Activated T-helper 1 cell treated with anti-CD3 and anti-CD28 coated beads, Interleukin-2, amount 50 U/mL, for 16 hours (primary cell): ENCODE measurements at places on chromosomes 2 and 18.

DNA sequence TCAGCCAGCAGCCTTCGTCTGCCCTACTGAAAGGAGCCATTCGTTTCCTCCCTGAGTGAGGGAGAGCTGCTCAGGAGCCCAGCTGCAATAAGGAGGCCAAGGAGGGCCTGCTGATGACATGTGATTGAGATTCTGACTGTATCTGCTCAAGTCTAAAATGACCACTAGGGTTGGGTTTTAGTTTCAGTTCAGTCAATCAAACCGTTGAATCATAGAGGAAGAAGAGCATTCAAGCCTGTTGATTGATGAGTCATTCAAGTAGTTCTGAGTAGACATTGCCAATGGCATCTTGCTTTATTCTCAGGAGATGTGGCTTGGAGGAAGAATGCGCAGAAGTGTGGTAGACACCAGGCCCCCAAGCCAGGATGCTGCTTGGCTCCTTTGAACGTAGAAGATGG is 19.9 kb upstream of the BCL2L11 start:
- DNase-seq: no peak

DNA sequence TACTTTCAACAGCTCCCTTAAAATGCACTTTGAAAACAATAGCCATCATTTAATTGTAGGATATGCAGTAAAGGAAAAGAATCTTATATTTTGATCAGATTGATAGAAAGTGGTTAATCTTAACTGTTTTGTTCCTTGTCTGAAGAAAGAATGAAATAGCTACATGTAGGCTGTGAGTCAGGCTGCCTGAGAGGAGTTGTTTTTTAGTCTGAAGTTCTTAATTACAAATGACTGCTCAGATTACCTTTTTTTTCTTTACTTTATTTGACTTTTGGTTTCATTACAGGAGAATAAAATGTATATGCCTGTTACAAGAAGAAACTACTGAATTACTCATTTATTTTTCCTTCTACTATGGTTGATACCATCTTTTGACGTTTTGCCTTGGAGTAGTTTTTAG is 56.8 kb downstream of the AGFG1 start:
- no peak for DNase-seq

GRCh38 chr2:145022666-145023333 is 502.9 kb upstream of the ZEB2 start:
- DNase-seq: no peak

- no peak for DNase-seq
These were observed 12.6 kb upstream of the CHN1 start for GRCh38 chr2:175017618-175018414.

- DNase-seq: no peak
These were observed 121.5 kb upstream of the CREB1 start for GRCh38 chr2:207408086-207408794.

DNA sequence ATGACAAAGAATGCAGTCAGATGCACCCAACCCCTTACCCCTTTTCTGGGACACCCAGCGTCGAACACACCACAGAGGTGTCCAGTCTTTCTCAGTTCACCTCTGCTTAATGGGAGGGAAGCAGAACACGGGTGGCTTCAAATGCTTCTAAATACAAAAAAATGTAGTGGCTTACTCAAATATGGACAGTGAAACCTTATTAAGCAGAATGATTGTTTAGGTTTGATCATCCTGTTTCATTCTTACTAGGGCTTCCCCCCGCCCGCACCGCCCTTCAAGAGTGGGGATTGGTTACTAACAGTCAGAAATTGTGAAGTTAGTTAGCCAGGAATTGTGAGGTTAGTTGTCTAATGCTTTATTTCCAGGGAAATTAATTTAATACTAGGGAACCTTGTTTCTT is 21.6 kb downstream of the ATG16L1 start:
- DNase-seq: no peak

GRCh38 chr2:49037197-49037596 is 117.1 kb downstream of the FSHR start:
- DNase-seq: no peak

DNA sequence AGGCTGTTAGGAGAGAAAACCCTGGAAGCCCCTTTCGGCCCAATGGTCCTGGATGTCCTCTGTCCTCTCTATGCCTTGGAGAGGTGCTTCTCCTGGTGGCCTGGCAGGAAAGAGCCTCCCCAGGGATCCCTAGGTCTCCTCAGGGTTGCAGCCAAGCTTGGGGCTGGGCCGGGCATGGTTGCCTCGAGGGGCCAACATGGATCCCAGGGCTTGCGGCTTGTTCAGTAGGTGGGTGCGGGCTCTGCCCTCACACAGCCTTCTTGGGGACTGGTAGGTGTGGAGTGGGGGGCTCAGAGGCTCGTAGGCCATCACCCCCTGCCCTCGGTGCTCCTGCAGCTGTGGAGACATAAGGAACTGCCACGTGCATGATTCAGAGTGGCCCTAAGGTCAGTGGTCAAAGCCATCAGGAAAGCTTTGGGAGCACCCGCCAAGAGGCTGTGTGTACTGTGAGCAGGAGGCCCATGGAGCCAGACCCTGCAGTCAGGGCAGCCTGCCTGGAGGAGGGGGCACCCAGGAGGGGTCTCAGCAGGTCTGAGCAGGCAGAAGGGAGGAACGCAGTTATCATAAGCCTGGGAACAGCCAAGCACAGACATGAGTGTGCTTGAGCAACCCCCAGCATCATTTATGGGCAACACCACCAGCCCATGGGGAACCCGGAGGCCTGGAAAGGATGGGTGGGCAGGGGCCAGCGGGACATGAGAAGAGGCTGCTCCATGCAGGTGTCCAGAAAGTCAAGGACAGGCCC is 231.0 kb downstream of the GLI2 start:
- DNase-seq: no peak

DNA sequence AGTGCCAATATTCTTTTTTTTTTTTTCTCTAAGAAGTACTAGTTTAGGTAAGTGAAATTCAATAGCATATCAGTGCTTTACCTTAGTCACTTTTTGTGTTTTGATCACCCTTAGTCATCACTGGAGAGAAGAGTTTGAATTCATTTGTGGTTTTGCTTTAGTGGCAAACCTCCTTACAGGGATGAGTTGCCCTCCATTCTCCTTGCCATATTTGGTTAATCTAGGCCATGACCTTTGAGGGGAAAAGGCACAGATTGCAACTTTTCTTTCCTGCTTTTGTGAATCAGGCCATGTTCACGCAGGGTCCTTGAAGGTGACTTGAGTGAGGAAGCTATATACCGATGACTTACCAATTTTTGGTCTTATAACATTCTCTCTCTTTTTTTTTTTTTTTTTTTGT is 34.4 kb downstream of the PLEKHA3 start:
- no peak for DNase-seq

GRCh38 chr2:65300761-65301711 is 73.4 kb downstream of the ACTR2 start:
- peak; percentile 51 for DNase-seq

DNA sequence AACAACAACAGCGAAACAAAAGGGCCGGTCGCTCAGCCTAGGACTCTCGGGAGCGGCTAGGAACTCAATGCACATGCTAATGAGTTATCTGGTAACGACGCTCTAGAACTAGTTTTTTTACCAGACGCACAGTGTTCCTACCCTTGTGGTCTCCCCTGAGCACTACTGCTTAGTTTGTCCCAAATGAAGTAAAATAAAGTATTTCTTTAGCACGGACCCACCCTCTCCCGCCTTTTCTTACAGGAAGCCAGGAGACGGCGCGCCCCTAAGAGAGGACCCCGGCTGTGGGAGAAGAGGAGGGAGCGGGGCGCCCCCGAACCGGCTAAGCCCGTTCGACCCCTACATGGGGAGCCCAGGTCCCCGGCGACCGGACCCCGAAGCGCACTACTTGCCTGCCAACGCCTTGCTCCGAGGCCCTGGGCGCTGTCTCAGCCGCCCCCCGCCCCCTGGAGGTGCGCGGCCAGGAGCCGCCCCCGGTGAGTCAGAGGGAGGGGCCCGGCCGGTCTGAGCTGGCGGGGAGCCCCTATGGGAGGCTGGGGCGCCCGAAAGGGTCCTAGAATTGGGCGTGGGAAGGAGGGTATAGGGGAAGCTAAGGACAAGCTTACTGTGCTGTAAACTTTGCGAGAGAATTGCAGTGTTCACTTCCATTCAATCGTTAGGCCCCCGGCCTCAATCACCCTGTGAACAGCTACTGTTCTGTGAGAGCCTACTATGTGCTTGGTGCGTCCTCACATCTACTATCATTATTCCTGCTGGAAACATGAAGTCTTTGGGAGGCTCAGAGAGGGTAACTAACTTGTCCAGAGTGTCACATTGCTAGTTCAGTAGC is 3.6 kb upstream of the CAPG start:
- no peak for DNase-seq

GRCh38 chr2:3736112-3736511 is 32.7 kb downstream of the DCDC2C start:
- no peak for DNase-seq

DNA sequence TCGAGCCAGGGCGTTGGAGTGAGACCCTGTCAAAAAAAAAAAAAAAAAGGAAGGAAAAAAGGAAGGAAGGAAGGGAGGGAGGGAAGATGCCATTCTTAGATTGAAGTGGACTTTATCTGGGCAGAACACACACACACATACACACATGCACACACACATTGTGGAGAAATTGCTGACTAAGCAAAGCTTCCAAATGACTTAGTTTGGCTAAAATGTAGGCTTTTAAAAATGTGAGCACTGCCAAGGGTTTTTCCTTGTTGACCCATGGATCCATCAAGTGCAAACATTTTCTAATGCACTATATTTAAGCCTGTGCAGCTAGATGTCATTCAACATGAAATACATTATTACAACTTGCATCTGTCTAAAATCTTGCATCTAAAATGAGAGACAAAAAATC is 564 bp upstream of the TTR start:
- no peak for DNase-seq

DNA sequence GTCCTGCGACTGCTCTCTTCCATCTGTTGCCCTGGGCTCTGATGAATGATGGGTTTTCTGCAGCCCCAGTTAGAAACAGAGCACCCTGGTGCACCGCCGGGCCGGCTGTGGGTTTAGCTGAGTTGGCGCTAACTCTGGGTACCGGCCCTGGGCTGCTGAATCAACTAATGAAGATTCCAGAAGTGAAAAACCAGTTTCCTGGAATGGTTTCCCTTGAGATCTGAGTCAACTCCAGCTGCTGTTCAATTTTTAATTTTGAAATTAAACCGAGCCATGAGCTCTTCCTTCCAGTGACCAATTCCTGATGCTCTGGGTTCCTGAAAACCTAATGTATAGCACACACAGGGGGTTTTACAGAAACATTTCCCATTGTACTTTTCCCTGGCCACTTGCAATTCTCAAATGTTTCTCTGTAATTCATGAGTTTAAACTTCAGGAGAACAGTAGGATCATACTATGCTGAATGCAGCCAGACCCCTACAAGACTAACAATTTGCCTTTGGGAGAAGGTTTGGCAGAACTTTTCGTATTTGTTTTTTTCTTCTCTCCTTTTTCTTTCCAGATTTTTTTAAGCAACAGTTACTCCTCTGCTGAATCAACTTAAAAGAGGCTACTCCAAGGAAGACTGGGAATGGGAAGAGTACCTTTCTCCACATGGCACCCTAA is 5.5 kb downstream of the COL6A3 start:
- DNase-seq: no peak

GRCh38 chr2:181977661-181978350 is 7.8 kb upstream of the PPP1R1C start:
- no peak for DNase-seq

- DNase-seq: no peak
These were observed 66.4 kb upstream of the MMADHC start for GRCh38 chr2:149653831-149654445.

- no peak for DNase-seq
These were observed 14.9 kb upstream of the ZDBF2 start for GRCh38 chr2:206259376-206260187.

GRCh38 chr2:85744741-85745601 is 8.8 kb upstream of the ATOH8 start:
- DNase-seq: no peak

GRCh38 chr2:184419744-184420143 is 178.6 kb upstream of the ZNF804A start:
- DNase-seq: no peak

- no peak for DNase-seq
These were observed 20.8 kb upstream of the MYO3B start for GRCh38 chr2:170157025-170157684.

DNA sequence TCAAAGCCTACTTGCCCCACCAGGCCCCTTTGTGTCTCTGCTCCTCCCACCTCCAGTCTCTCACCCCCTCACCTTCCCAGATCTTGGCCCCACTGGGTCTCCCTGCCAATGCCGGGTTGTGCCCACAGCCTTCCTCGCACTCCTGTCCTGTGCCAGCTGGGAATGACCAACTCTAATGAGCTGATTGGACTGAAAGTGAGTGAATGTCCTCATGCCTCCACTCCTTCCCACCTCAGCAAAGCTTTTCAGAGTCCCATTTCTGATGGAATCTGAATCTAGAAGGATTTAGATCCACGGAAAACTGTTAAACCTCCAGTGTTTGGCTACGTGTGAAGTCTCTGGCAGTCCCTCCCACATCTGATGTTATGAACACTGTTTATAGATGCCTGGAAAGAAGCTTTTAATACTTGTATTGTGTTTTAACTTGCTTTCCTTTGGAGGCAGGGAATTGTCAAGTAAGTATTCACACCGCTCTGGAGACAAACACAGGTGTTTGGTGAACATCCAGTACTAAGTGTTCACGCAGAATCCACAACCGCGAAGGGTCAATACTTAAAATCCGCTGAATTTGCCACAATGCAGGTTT is 103.9 kb downstream of the RTN4 start:
- no peak for DNase-seq

DNA sequence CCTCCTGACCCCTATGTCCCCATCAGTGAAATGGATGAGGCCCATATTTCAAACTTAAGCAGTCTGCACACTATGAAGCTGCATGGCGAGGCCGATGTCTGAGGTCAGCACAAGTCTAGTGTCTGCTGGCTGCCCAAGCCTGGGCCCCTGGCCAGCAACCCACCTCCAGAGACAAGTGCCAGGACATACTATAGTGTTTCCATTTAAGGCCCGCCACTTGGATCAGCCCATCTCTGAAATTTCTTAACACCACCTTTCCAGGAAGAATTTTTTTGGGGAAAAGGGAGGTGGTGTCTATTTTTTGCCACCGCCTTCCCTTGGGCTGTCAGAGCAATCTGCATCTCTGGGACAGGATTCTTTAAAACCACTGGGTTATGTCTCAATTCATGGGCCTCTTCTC is 1.8 kb downstream of the ACVR1 start:
- no peak for DNase-seq

GRCh38 chr2:119169717-119170116 is 11.2 kb upstream of the C1QL2 start:
- no peak for DNase-seq

DNA sequence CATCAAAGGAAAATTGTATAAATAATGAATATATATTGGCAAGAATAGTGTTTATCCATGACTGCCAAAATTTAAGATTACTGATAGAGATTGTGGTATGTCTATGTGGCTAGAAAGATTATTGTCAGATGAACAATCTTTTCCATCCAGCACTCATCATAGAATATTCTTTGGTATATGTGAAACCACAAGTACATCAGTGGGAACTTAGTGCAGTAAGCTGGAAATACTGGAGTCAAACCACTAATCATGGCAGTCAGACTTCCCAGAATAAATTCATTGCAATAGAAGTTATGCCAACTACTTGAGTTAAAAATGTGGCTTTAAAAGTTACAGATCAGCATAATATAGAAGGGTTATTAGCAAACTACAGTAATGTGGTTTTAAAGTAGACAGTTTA is 310.3 kb downstream of the GULP1 start:
- DNase-seq: no peak

GRCh38 chr2:65595630-65596029 is 163.2 kb upstream of the SPRED2 start:
- no peak for DNase-seq
